ENCODE measurements at places on chromosomes 5 and 9.
A peak's percentile ranks its signal among the peaks of the same experiment; 100 is the strongest.

DNA sequence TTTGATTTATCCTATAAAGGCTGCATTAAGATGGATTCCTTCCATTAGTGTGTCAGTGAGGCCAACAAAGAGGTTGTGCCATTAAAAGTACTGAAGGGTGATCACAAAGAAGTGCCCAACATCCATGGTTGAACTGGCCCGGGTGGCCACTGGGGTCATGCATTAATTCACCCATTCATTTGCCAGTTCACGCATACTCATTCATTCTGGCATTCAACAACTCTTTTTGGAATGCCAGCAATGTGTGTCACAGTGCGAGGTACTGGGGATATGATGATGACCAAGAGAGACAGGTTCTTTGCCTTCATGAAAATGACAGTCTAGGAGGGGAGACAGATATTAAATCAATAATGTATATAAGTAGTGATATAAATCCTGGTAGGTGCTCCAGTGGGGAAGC, 93.2 kb downstream of the PTTG1 start:
- DNase-seq = no peak

GRCh38 chr5:122442938-122443337, 130.9 kb downstream of the SNCAIP start:
- no peak for DNase-seq

DNA sequence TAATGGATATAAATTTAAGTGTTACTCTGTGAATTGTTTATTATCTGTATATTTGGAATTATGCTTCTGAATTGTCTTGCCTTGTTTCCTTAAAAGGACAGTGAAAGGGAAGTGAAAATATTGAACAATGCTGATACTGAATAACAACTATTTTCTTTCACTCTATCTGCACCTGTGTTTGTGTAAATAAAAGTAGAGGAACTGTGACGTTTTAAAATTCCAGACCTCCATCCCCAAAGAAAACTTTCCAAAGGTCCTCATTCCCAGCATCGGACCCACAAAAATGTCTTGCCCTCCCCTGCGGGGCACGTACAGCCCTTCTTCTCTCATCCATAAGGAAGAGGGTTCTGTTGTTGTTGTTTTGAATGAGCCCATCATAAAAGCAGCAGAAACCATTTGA, 100.0 kb downstream of the NLN start:
- no peak for DNase-seq

- no peak for DNase-seq
These were observed 89.2 kb downstream of the PDE6A start for GRCh38 chr5:149855366-149855765.

GRCh38 chr9:136339173-136339957, 12.0 kb downstream of the GPSM1 start:
- peak; percentile 70 for DNase-seq

DNA sequence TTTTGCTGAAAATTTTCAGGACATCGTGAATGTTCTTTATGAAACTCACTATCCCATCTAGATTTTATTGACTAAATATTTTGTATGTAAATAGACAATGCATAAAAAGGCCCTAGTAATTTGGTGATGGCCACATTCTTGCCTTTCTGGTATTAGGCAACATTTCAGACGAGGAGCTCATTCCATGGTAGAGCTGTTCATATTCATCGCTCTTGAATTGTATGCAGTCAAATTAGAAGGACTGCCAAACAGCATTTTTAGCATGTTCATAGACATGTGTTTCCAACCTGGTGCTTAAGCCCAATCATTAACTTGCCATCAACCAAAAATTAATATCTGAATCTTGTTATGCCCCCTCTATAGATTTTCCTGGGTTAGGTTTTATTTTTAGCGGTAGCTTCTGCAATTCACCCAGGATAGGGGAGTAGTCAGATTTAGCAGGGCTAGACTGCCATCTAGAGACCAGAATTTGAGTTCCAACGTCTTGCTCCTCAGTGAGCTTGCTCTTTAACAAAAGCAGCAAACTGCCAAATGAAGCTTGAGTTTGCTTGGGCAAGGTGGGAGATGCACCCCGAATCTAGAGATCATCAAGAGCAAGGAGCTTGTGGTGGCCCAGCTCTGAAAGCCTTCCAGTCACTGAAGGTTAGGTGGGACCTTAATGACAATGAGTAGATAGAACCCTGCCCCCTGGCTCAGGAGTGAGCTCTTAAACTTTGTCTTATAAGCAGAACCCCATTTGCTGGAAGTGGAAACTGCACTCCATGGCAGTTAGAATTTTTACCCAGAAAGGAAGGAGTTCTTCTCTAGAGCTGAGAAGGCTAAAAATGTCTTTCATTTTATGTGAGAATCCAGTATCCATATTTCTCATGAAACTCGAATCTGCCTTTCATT, 456.2 kb downstream of the RASEF start:
- peak; percentile 70 for DNase-seq

- no peak for DNase-seq
These were observed 12.2 kb downstream of the SLC25A25 start for GRCh38 chr9:128080206-128080605.

- peak; percentile 70 for DNase-seq
These were observed 114.4 kb downstream of the ZNF608 start for GRCh38 chr5:124631874-124632550.
